Activated T-helper 1 cell treated with Interleukin-2 at 50 U/mL for 16 hours (primary cell): ENCODE measurements at places on chromosomes 13 and 19.

- DNase-seq, result no peak
Measured at GRCh38 chr13:73937441-73937840, 196.8 kb downstream of the KLF12 start.

GRCh38 chr19:13610039-13610691 lies 103.9 kb upstream of the CACNA1A start:
- DNase-seq, result no peak

- DNase-seq, result no peak
Measured at GRCh38 chr19:41682437-41682836, 5.6 kb downstream of the CEACAM7 start.

GRCh38 chr19:45100846-45101252 lies 7.9 kb downstream of the PPP1R37 start:
- DNase-seq, result no peak

- DNase-seq, result no peak
Measured at GRCh38 chr13:75079226-75079625, 402.7 kb downstream of the TBC1D4 start.
